ENCODE measurements at places on chromosomes 12 and 14.

GRCh38 chr12:26786865-26787514 lies 46.0 kb downstream of the ITPR2 start:
- peak; percentile 29 for DNase-seq

DNA sequence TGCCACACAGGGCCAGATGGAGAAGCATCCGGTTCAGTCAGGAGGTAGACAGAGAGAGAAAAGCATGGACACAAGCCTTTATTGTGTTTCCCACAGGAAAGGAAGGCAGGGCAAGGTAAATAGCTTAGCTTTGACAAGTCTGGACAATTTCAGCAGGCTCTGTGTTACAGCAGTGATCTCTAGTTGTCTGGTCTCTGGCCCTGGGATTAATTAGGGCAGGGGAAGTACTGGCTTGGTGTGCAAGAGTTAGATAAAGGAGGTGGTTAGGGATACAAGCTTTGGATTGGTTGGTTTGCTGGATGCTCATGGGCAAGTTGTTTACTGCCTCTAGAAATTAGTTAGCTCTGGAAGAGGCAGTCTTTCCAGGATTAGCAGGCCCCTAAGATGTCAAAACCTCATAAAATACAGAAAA lies 15.1 kb upstream of the NGDN start:
- DNase-seq = no peak

GRCh38 chr14:100988411-100988900 lies 84.9 kb upstream of the RTL1 start:
- no peak for DNase-seq

DNA sequence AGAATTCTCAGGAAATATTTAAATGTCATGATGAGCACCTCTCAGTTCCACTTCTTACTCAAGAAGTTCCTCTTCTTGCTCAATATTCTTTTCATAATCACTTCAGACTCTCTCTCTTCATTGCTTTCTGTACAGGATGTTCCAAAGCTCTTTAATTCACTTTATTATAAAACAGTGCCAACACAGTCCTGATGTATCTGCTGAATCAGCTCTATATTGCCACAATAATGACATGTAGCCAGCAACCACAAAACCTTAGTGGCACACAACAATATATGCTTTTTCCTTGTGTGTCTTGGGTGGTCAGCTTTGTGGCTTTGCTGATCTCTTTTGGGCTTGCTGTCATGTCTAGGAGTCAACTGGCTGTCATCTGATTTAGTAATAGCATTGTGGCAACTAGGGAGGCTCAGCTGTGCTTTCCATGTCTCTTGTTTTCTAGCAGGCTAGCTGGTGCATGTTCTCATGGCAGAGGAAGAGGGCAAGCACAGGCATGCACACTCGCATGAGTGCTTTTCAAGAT lies 52.8 kb upstream of the SLC2A13 start:
- DNase-seq = no peak

- DNase-seq = no peak
Observed at GRCh38 chr14:89262041-89262440, 155.0 kb downstream of the FOXN3 start.

- DNase-seq = peak; percentile 40
Observed at GRCh38 chr14:75689012-75689411, 28.0 kb downstream of the TTLL5 start.

DNA sequence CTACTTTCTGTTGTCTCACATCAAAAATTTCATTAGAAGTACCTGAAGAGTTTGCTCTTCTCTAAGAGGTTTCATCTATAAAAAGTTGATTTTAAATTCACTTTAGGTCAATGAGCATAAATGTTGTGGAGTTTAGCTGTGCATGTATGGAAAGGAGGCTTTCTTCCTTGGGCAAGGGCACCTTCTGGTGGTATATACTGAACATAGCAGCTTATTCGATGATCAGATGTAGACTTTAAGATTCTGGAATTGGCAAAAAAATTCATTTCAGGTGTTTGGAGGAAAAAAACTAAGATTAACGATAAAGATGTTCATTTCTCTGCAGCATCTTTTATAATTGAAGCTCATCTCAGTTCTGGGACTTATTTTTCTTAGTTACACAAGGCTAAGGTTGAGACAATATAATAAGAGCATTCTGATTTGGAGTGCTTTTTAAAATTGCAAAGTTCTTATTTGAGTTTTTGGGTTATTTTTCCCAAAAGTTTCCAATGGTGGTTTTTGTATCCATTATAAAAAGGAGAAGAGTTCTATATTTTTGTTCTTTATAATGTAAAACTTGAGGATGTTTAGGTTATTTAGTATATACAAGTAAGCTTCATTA lies 46.8 kb downstream of the TMEM117 start:
- no peak for DNase-seq

- no peak for DNase-seq
Observed at GRCh38 chr12:62673028-62673815, 206.6 kb downstream of the MON2 start.

DNA sequence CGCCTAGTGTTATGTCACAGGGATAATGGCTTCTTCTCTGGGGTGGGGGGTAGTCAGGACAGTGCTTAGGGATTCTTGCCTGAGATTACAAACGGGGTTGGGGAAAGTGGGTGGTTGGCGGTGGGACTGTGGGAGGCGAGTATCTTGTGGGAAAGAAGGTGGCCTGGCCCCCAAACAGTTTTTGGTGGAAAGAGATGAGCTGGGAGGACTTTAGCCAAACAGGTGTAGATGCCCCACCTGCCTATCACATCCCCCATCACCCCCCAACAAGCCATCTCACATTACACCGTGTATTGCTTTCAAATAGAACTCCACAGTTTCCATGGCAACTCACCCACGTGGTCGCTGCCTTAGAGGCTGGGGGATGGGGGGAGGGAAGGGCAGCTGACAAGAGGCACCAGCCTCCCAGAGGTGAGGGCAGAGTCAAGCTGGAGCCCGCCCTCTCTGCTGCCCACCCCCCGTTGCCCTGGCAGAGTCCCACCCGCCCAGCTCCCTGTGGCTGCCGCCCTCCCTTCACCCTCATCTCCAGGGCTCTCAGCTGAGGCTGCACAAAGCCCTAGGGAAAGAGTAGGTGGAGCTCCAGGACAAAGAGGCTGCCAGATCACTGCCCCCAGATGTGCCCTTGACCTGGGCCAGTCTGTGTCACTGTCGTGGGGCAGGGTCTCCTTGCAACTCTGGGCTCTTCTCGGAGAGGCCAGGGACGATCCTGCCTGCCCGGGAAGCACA lies 98.3 kb downstream of the LRRC74A start:
- DNase-seq = no peak

DNA sequence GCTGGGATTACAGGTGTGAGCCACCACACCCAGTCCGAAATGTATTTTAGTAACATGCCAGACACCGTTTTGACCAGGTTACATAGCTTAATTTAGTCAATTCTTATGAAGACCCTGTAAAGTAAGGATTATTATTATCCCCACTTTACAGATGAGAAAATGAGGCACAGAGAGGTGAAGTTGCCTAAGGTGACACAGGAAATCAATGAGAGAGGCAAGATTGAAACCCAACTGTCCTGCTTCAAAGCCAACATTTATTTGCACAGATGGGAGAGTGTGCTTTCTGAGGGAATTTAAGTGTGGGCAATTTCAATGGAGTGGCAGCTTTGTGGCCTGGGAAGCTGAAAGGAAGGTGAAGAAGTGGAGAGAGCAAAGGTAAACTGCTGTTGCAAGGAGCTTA lies 19.1 kb upstream of the EPS8 start:
- no peak for DNase-seq

GRCh38 chr12:106271575-106272505 lies 24.0 kb upstream of the CKAP4 start:
- DNase-seq = no peak

GRCh38 chr12:98939350-98939749 lies 294.3 kb downstream of the APAF1 start:
- DNase-seq = no peak

- no peak for DNase-seq
Observed at GRCh38 chr12:107859367-107859766, 84.9 kb downstream of the ASCL4 start.

DNA sequence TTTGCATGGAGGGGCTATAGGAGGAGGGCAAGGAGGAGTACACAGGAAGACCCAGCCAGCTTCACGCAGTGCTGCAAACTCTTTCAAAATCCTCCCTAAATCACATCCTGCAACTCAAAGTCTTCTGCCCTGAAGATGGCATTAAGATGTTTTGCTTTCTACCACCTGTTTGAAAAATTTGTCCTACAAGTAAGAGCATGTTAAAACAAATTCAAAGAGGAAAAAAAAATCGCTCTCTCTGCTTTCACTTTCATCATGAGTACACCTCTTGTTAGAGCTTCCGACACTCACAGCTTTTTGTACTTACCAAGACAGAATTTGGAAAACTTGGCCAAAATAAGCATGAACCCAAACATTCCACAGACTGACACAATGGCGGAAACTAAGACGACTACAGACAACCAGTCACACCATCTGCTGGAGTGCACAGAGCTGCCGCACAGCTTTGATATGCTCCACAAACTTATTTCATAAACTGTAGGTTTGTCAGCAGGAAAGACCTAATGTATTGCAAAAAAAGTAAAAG lies 21.3 kb downstream of the GCH1 start:
- no peak for DNase-seq

- no peak for DNase-seq
Observed at GRCh38 chr12:47616440-47616839, 89.4 kb downstream of the RPAP3 start.

DNA sequence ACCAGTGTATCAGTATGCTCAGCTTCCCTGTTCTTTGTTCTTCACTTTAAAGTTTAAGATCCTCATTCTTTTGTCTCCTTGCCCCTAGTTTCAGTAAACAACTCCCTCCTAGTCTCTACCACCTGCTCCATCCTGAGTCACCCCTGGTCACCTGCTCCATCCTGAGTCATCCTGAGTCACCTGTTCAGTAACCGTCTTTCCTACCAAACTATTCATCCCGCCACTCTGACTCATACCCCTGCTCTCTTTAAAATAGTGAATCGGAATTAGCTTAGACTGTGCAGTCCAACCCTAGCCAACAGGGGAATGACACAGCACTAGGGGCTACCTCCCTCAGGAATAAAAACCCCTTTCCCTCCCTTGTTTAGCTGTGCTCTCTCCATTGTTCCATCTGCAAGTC lies 888.1 kb upstream of the MDGA2 start:
- no peak for DNase-seq

DNA sequence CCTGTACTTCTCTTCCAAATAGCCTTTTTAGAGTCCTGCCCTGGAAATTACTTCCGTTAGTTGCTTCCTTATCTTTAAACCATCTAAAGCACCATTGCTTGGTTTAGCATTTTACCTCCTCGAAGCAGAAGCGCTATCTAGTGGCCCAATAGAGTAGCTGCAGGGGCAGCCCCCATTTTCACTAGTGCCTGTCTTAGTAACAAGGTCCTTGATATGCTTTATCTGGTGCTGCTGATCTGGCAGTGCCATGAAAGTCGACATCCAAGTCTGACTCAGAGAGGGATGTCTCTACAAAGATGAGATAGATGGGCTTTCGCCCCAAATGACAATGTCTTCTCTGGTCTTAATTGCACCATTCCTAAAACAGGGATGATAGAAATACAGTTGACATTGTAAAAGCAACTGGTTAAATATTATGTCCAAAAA lies 25.0 kb upstream of the CIT start:
- no peak for DNase-seq

- DNase-seq = no peak
Observed at GRCh38 chr14:57610631-57611030, 117.0 kb upstream of the CCDC198 start.

DNA sequence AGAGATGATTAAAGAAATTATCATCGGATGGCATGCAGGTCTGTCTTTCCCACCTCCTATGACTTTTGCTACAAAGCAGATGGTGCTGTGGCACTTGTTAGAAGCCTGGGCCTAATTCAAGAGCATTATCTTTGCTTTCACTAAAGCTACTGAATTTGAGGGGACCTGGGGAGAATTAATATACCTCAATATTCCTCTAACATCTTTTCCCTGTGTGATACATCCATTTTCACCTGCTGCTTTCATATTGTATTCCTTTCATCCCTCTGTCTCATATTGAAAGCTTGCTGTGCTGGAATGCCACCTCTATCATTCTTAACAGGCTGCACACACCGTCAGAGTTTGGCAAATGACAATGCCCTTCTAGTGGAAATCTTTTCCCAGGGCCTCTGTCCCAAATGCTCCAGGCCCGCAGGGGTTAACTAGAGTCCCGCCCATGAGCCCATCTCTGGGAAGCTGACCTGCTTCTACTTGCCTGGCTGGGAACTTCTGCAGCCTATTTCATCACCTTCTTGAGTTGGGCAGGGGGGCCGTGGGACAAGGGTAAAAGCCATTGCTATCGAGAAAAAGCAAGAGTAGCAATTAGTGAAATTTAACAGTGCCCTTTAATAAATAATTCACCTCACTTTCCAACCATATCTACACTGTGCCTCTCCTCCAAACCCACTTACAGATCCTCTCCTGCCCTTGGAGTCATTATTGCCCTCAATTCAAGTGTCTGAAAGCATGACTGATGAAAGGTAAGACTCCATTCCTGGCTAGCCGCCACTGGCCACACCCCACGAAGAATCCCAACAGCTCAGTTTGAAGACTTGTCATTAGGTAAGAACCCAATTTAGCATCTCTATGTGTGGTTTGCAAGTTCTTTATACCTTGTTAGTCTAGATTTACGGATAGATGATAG lies 126.7 kb upstream of the BTG1 start:
- no peak for DNase-seq

DNA sequence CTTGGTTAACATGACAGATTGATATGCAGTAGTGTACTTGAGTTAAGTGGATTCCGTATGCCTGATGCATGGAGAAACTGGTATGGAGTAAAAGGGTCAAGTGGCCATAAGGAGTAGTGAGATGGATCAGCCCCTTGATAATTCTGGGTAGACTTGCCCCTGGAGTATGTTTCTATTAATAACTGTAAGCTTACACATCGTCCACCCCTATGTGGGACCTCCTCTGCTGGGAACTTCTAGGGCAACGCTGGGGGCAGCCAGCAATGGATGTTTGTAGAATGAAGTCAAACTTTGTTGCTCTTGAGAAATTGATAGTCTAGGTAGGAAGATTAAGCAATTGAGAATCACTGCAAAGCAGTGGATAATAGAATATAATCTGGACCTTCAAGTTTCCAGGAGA lies 3.5 kb downstream of the C12orf75 start:
- DNase-seq = no peak

- DNase-seq = no peak
Observed at GRCh38 chr14:98334186-98334585, 937.8 kb downstream of the BCL11B start.

All from heart left ventricle (tissue), 16 donors.